Ovary (tissue), 10 donors: ENCODE measurements at places on chromosomes 7 and 10.

DNA sequence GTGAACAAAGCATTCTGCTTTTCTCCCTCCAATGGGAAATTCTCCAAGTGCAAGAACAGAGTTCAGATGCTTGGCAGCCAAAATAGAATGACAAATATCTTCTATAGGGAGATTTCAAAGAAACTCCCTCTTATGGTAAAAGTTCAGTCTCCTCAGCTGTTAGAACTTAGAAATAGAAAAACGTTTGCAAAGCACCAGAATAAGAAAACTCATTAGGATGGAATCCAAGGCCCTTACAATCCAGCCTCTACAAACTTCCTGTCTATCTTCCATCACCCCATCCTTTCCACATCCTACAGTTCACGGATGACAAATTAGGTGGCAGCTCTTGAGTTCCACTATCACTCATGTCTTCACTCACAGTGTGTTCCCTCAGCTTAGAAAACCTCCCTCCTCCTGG is 25.7 kb downstream of the FAM13C start:
- no peak for DNase-seq

- no peak for DNase-seq
These were observed 305.6 kb downstream of the LRMDA start for GRCh38 chr10:75736889-75737579.

GRCh38 chr7:29196191-29196590 is 1.6 kb downstream of the CHN2 start:
- no peak for DNase-seq

DNA sequence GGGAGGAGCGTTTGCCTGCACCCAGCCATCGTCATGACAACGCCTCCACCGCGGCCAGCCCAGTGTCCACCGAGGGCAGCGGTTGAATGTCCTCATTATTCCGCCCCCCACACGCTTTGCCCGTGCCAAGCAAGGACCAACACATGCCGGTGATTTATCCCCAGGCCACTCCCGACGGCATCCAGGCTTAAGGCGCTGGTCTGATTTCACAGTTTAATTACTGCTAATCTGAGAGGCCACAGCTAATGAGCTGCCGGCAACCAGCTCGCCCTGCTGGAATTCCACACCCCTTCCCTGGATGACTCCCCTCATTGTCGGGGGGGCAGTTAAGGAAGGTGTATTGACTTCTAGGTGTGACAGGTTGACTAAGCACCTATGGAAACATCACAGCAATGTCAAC is 432.3 kb downstream of the DNAJB6 start:
- DNase-seq: no peak

GRCh38 chr10:130771491-130771946 is 540.0 kb downstream of the TCERG1L start:
- no peak for DNase-seq

DNA sequence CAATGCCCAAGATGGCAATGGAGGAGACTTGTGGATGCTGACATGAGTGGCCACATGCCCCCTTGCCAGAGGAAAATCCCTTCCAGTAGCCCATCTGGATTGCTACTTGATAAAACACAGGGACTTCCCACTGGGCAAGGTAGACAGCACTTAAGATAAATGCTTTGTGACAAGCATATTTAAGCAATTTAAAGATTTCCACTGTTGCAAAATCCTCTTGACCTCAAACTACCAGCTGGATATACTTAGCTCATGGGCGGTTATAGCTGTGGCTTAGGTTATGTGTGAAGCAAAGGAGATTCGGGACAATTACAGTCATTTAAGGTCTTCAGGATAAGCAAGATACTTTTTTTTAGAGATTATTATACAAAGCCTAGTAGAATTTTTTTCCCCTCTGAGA is 238.1 kb downstream of the BMPER start:
- no peak for DNase-seq

DNA sequence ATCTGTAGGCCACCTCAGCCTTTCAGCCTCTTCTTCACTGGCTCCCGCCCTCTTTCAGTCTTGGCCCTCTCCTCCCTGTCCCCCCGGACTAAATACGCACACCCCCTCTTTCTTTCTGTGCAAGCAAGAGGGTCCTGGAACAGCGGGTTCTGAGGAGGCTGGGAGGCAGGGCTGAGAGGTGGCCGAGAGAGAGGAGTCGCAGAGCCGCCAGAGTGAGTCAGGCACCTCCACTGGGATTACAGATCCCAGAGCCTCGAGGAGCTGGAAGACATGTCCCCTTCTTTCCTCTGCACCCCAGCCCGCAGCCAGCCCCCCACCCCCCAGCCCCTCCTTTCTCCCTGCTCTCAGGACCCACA is 182 bp downstream of the CCDC136 start:
- DNase-seq: no peak

DNA sequence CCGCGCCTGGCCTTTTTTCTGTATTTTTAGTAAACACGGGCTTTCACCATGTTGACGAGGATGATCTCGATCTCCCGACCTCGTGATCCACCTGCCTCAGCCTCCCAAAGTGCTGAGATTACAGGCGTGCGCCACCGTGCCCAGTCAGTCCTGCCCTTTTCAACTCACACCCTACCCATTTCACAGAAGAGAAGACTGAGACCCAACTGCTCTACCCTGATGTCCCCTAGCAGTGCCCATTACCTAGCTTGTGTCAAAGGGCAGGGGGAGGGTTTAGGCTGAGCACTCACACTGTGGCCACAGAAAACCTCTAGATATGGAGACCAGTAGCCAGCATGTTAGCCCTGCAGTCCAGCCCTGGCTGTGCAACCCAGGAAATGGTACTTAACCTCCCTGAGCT is 15.7 kb downstream of the MMD2 start:
- no peak for DNase-seq
